ENCODE measurements at places on chromosomes 16 and 17. TPM values are rescaled to one million over a fixed set of nuclear protein-coding genes. Genes with fewer than 3 reads are reported as not detected.

Gene TMC6
- 21.2 TPM for polyA plus RNA-seq

Gene TRPV2
- polyA plus RNA-seq = 5.2 TPM

Gene PPP1R27
- not detected for polyA plus RNA-seq

Gene WNT9B
- polyA plus RNA-seq = 0.61 TPM

Gene ZNF785
- polyA plus RNA-seq = 4.3 TPM

Gene GNG13
- not detected for polyA plus RNA-seq

Gene TSNAXIP1
- polyA plus RNA-seq = 1.1 TPM

Gene RPTOR
- 15.2 TPM for polyA plus RNA-seq

Gene SCGB1C2
- polyA plus RNA-seq = not detected

Gene PIK3R5
- 2.0 TPM for polyA plus RNA-seq

Gene PLCG2
- 4.3 TPM for polyA plus RNA-seq

Gene RNF227
- polyA plus RNA-seq = 1.5 TPM

Gene CDK5R1
- polyA plus RNA-seq = 0.95 TPM

Gene KRTAP4-3
- polyA plus RNA-seq = not detected

Gene KRTAP17-1
- polyA plus RNA-seq = not detected

Gene HOXB1
- polyA plus RNA-seq = not detected

Gene TNK1
- 1.7 TPM for polyA plus RNA-seq

Gene MSLN
- not detected for polyA plus RNA-seq

Gene TEX14
- polyA plus RNA-seq = 0.27 TPM

Gene ZNF287
- 5.3 TPM for polyA plus RNA-seq

Gene PRKCB
- 0.41 TPM for polyA plus RNA-seq

Gene TMEM235
- not detected for polyA plus RNA-seq

Gene ARHGAP44
- 6.7 TPM for polyA plus RNA-seq

Gene CSH1
- not detected for polyA plus RNA-seq

Gene HOXB3
- 2.8 TPM for polyA plus RNA-seq

Gene GPRC5B
- 70.6 TPM for polyA plus RNA-seq

Gene CACNG1
- not detected for polyA plus RNA-seq

Gene ACE
- polyA plus RNA-seq = 5.1 TPM

Gene OTOP3
- not detected for polyA plus RNA-seq

Gene PROCA1
- polyA plus RNA-seq = 2.2 TPM

Gene ARL5C
- not detected for polyA plus RNA-seq

Gene CHTF18
- 3.4 TPM for polyA plus RNA-seq

Gene FOXC2
- 1.1 TPM for polyA plus RNA-seq

Gene ZG16
- not detected for polyA plus RNA-seq

Gene ZNF205
- polyA plus RNA-seq = 10.9 TPM

Gene SDR42E2
- polyA plus RNA-seq = not detected

Gene IL17C
- polyA plus RNA-seq = not detected

Gene SGSM2
- polyA plus RNA-seq = 37.3 TPM

Gene SSTR5
- 13.4 TPM for polyA plus RNA-seq

Gene IRX3
- polyA plus RNA-seq = 7.3 TPM

Gene DHX8
- 12.8 TPM for polyA plus RNA-seq

Gene P3H4
- polyA plus RNA-seq = 9.8 TPM

Gene ZACN
- polyA plus RNA-seq = 1.5 TPM

Gene PYY
- not detected for polyA plus RNA-seq

Gene IL21R
- 0.34 TPM for polyA plus RNA-seq

Gene CHTF8
- polyA plus RNA-seq = 29.6 TPM

Gene GSE1
- polyA plus RNA-seq = 40.3 TPM

Gene PDIA2
- polyA plus RNA-seq = 0.91 TPM

Gene CD300LG
- polyA plus RNA-seq = 20.8 TPM

Gene RHOT1
- polyA plus RNA-seq = 50.9 TPM

Gene HOXB4
- polyA plus RNA-seq = 1.1 TPM

Gene CCL15
- polyA plus RNA-seq = not detected

Gene MYO15A
- polyA plus RNA-seq = 0.63 TPM

Gene SF3B3
- polyA plus RNA-seq = 67.5 TPM

Gene C17orf58
- polyA plus RNA-seq = 12.0 TPM

Gene SECTM1
- 2.5 TPM for polyA plus RNA-seq

Gene GLTPD2
- not detected for polyA plus RNA-seq
